Activated T-helper 1 cell treated with Interleukin-2 at 50 U/mL for 16 hours (primary cell): ENCODE measurements at places on chromosomes 5 and 9.

DNA sequence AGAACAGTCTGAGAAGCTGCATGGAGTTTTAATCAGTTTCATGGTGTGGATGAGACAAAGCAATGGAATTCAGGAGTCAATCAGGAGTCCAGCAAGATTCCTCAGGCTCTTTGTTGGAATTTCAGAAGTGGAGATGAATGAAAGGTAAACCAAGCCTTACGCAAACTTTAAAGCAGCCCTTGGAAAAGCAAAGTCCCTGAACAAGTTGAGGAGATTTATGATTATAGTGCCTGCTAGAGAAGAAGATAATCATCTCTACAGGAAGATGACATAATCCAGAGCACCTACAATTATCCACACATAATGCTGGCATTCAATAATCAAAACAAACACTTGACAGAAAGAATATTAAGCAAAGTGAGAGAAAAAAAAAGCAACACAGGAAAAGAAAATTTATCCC is 1380.1 kb upstream of the NUDT12 start:
- no peak for DNase-seq

DNA sequence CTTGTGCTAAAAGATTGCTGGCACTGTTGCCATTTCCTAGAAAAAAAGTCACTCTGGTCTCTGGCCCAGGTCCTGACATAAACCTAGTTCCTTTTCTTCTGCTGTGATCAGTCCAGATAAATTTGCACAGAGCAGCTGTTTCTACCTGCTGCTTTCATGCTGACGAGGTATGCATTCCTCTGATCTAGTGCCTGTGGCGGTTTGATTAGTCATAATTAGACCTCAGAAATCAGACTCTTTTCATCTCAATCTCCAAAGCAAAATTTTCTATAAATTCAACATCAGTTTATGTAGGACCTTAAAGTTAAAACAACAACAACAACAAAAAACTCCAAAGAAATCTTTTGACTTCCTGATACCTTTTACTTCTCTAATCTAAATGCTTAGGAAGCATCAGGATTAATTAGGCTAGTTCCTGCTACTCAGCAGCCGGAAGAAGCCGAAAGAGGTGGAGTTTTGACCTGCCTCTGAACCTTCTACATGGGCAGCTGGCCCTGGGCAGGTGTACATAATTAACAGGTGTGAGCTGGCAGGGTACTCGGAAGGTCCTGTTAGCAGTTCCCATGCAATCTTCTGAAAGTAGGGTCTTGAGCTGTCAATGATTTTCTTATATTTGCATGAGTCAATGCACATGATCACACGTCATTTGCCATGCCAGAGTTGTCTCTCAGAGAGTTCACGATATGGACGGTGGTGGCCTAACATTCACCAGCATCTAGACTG is 83.3 kb upstream of the CCDC112 start:
- no peak for DNase-seq

GRCh38 chr9:107487521-107488374 is 1.8 kb downstream of the KLF4 start:
- DNase-seq = no peak

- no peak for DNase-seq
Observed at GRCh38 chr9:20042128-20042711, 253.4 kb upstream of the SLC24A2 start.

GRCh38 chr5:116502138-116502537 is 72.5 kb downstream of the SEMA6A start:
- DNase-seq = no peak
